T-helper 17 cell (primary cell): ENCODE measurements at places on chromosomes 6 and 20.

- no peak for DNase-seq
Observed at GRCh38 chr20:52869698-52870501, 102.3 kb upstream of the TSHZ2 start.

DNA sequence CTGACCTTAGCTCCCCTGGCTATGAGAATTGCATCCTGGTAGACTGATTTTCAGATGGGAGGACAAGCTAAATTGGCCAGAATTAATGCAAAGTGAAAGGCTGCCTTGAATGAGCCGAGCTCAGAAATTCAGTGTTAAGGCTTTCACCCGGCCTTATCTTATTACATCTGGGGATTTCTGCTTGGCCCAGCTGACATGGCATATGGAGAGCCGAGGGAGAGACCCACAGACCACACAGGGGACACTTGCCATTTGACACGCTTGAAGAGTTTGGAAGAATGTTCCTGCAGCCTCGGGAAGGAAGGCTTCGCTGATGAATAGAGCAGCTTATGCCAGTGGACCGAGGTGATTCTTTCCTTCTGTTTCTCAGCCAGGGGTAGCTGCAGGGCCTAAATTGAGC lies 9.0 kb downstream of the MOCS3 start:
- no peak for DNase-seq

GRCh38 chr20:13121840-13122515 lies 99.1 kb upstream of the ISM1 start:
- DNase-seq = no peak

DNA sequence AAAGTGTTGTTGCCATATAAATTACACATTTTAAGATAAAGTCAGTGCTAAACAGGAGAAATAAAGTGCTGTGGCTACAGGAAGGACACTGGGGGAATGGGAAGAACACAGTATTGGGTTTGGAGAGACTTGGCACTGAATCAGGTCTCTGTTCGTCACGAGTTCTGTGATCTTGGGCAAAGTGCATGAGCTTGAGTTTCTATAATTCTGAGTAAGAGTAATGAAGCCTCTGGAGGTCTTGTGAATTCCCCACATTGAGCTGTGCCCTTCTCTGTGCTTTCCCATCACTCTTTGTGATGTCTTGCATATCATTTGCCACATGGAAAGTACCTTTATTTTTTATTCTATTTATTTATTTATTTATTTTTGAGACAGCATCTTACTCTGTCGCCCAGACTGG lies 16.8 kb upstream of the EEF1A1 start:
- DNase-seq = no peak

- peak; percentile 63 for DNase-seq
Observed at GRCh38 chr20:46013829-46014516, 5.3 kb downstream of the MMP9 start.

GRCh38 chr20:15380770-15381169 lies 1043.4 kb upstream of the FLRT3 start:
- DNase-seq = no peak

DNA sequence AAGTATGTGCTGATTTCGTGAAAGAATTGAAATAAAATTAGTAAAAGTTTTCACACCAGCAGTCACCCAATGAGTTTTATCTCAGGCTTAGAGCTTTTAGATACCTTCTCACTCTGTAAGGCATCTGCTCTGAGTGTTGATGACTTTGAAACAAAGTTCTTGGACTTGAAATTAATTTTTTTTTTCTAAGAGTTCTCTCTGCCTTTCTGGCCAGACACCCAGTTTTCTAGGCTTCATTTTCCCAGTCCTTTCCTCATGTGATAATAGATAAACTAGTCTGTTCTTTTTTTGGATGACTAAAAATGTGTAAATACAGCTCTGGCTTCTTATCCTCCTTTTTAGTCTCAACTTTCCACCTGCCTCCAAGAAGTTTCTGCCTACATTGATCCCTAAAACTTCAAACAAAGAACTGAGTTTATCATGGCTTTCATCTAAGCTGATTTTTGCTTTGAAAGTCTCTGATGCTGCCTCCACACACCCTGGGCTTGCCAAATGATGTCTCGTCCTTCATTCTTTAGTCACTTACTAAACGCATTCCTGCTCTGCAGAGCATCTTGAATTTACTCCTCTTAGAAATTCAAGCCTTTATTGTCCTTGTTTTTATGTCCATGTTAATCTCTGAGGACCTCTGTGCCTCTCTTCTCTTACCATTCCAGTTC lies 32.7 kb downstream of the SLX4IP start:
- DNase-seq = no peak
